ENCODE measurements at places on chromosomes 2 and 18.

DNA sequence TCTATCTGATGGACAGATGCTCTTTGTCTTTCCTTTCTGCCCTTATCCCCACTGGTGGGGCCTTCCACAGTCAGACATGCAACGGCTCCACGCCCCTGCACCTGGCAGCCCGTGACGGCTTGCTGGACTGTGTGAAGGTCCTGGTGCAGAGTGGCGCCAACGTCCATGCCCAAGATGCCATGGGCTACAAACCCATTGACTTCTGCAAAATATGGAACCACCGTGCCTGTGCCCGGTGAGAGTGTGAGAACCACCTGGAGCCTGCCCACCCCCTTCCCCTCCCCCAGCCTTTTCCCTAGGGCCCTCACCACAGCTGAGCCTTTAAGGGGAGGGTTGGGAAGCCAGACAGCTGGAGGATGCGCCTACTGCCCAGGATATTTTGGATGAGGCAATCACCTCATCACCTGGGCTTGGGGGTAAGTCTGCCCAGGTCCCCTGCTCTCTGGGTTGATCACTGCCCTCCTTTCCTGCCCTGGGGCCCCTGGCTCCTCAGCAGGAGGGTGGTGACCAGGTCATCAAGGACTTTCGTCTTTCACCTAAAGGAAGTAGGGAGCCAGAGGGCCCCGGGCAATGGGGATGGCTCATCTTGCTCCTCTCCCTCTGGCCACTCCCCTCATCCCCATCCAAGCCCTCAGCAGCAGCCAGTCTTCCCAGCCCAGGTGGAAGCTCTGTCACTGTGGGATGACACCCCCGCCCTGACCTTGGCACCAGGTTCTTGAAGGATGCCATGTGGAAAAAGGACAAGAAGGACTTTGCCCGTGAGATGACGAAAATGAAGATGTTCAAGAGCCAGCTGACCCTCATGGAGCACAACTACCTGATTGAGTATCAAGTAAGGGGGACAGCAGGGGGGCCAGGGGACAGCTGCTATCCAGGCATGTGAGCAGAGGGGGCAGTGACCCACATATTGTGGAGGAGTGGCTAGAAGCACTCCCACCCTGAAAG lies 3.7 kb downstream of the ANKRD53 start:
- DNase-seq = no peak

GRCh38 chr2:128600581-128601297 lies 282.1 kb upstream of the HS6ST1 start:
- no peak for DNase-seq

- DNase-seq = no peak
Observed at GRCh38 chr2:28930205-28930604, 35.7 kb downstream of the WDR43 start.

DNA sequence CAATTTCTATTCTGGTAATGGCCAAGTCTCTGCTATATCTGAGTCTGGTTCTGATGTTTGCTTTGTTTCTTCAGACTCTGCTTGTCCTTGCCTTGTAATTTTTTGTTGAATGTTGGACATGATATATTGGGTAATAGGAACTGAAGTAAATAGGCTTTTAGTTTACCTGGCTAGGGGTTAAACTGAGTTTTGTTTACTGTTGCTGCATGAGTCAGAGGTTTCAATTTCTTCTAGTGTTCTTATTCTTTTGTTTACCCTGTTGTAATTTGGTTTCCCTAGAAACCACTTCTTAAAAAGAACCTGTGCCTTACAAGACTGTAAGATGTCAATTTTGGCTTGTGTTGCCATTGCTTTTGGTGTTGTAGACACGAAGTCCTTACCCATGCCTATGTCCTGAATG lies 285.0 kb upstream of the KCNH7 start:
- no peak for DNase-seq

DNA sequence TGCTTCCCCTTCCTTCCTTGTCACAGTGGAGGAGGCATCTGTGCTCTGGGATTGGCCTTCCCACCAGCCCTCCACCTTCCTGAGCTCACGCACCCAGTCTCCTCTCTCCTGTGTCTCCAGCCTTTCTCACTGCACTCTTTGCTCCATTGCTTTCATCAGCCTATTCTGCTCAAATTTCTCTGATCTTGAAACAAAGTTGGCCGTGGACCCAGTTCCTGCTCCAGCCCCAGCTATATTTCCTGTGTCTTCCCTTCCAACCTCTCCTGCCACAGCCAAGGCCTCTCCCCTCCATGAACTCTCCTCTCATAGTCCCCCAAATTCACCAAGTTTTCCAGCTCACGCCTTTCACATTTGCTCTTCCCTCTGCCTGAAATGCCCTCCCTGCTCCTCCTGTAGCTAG lies 226.6 kb upstream of the AGAP1 start:
- no peak for DNase-seq

GRCh38 chr2:30492619-30493018 lies 45.6 kb downstream of the LCLAT1 start:
- DNase-seq = no peak

- peak; percentile 36 for DNase-seq
Observed at GRCh38 chr2:216666461-216667233, 28.7 kb downstream of the IGFBP5 start.

DNA sequence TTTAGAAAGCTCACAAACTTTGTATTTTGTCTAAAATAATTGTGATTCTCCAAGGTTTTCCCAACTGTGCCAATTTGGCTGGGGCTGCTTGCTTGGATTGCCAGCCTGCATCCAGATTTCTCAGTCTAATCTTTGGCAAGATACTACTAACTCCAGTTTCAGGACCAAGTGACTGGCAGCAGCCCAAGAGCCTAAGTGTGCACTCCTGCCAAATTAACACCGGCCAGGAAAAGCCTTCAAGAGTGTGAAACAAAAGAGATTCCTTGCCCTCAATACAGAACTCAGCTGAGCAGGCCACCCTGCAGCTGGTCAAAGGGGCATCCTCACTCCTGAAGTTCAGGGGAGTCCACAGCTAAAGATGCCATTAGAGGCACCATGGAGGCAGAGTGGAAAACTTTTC lies 589.0 kb upstream of the ACVR2A start:
- DNase-seq = no peak

GRCh38 chr2:239693761-239694415 lies 293.1 kb upstream of the HDAC4 start:
- DNase-seq = no peak

DNA sequence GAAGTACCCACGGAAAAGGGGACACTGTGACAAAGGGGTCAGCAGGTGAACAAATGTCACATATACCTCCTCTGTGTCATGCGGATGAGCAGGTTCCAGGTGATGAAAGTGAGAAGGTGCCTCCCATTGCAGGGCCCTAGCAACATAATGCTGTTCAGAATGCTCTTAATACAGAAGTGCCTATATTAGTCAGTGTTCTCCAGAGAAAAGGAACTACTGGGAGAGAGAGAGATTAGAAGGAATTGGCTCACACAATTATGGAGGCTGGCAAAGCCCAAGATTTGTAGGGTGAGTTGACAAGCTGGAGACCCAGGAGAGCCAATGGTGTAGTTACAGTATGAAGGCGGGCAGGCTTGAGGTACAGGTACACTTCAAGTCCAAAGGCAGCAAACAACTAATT lies 98.1 kb upstream of the CDC42EP3 start:
- DNase-seq = no peak

DNA sequence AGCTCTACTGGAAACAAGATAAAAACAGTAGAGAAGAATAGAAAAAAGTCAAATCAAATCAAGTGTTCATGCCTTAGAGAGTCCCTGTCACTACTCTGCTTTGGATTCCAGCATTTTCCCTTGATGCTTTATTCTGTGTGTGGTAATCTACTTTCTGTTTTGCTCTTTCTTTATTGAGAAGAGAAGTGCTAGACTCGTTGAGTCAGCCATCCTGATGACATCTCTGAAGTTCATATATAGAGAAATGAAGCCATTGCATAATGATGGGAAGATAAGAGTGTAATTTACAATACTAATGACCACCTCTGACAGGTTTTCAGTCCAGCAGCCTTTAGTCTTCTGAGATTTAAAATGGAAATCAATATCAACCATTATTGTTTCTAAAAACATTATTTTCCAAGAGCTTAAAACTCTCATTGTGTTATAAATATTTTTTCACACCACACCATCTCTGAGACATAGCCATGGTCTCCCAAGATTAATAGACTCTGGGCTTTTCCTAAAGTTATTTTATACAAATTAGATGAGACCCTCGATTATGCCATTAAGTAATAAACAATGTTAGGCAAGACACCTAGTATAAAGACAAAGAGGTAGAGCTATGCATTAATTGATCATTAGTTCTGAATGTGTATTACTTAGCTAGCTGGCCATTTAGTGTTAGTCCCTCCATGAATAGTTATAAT lies 679.0 kb upstream of the ACVR2A start:
- DNase-seq = no peak

GRCh38 chr2:80579756-80580155 lies 275.2 kb upstream of the LRRTM1 start:
- DNase-seq = no peak

GRCh38 chr18:7637269-7637668 lies 70.2 kb downstream of the PTPRM start:
- no peak for DNase-seq

DNA sequence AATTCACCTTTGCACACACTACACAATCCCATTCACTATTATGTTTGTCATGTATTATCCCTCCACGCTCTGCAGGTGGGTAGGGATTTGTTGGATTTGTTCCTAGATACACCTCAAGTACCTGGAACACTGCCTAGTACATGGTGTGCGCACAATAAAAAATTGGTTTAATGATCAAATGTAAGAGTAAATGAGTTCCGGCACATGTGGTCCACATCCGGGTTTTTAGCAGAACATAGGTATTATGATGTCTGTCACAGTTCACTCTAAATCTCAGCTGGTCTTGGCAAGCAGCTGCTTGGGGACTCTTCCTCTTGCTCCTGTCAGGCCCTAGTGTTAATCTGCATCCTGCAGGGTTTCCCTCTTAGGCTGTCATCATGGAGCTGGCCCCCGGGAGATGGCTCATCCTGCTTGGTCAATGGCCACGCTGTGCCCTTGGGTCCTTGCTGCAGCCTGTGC lies 21.8 kb upstream of the IL1R1 start:
- DNase-seq = no peak

GRCh38 chr18:22311301-22311700 lies 106.4 kb downstream of the CTAGE1 start:
- DNase-seq = no peak

DNA sequence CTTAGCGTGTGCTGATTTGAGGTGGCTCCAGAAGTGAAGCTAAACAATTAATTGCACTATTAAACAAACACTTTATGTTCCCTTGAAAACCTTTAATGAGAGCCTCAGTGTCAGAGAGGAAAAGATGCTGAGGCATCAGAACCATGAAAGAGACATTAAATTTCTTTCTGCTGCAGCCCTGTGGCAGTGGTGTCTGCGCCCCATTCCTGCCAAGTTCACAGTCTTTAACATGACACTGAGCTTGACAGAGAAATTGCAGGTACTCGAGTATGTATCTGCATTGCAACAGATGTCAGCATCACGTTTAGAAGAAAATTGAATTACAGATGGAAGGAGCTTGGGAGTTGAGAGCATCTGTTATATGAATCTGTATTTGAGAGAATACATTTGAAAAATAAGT lies 111.3 kb upstream of the CREB1 start:
- DNase-seq = no peak

- no peak for DNase-seq
Observed at GRCh38 chr18:14100503-14101286, 31.5 kb downstream of the ZNF519 start.

- no peak for DNase-seq
Observed at GRCh38 chr2:74882299-74882687, 48.4 kb downstream of the HK2 start.

GRCh38 chr2:60446413-60447267 lies 106.8 kb downstream of the BCL11A start:
- no peak for DNase-seq

- DNase-seq = no peak
Observed at GRCh38 chr2:12119841-12120240, 373.4 kb downstream of the LPIN1 start.

- DNase-seq = no peak
Observed at GRCh38 chr2:172107690-172108586, 5.2 kb upstream of the DLX2 start.

- no peak for DNase-seq
Observed at GRCh38 chr2:32330136-32330535, 26.7 kb upstream of the BIRC6 start.

DNA sequence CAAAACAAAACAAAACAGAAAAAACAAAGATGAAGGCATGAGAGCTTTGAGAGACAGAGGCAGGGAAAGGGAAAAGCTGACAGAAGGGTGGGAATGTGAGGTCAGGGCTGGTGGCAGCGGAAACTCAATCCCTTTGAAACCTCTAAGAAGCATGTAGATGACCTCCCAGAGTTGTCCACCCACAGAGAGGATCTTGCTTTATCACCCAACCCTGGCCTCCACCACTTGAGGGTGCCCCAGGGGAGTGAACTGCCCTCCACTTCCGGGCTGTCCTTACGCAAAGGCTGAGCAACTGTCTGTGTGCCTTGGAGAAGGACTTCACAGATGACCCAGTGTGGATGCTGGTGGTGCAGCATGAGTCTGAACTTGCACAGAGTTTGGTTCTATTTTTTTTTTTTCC lies 26.7 kb downstream of the PDCL3 start:
- DNase-seq = no peak

DNA sequence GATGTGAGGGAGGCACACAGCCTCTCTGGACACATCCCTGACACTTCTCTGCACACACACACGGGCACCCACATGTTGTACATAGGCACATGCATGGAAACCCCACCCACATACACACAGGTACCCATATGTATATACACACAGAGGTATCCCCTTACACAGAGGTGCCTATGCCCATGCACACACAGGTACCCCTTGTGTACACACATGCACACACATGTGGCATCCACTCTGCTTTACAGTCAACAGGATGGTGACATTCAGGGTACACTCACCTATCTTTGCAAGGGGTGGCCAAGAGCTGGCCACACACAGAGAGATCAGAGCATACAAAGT lies 59.5 kb downstream of the FAM168B start:
- no peak for DNase-seq

DNA sequence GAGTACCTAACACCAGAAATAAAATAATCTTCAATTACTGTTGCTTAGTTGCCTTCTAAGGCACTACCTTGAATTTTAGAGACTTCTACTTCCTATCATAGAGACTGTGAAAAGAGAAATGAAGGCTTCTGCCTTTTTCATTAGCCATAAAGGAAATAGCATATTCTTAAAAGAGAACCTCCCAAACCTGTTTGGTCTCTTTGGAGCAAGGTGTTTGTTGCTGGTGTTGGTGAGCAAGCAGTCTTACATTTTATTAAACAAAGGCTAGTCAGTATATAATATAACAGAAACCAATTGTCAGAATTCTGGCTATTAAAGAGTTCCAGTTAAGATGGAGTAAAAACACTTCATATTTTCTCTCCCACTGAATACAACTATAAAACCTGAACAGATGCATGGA lies 116.4 kb downstream of the TAF4B start:
- DNase-seq = no peak

DNA sequence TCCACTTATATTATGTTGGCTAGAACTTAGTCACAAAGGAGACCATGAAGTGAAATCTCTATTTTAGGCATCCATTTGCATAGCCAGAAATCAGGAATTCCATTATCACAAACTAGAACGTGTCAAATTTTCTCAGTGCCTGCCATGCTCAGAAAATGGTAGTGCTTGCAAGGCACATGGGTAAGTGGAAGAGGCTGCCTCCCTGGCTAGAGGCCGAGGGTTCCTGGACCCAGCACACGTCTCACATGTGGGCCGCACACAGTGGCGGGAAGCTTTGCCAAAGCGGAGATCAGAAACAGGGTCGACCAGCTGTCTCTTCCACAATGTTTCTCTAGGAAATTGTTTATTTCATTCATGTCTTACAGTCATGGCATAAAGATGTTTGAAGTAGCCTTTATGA lies 42.3 kb downstream of the TRAF3IP1 start:
- DNase-seq = no peak
